Activated CD4-positive, alpha-beta T cell treated with anti-CD3 and anti-CD28 coated beads for 36 hours (primary cell): ENCODE measurements at places on chromosomes 2 and 18. TPM values are rescaled to one million over a fixed set of nuclear protein-coding genes. Genes with fewer than 3 reads are reported as not detected.

DNA sequence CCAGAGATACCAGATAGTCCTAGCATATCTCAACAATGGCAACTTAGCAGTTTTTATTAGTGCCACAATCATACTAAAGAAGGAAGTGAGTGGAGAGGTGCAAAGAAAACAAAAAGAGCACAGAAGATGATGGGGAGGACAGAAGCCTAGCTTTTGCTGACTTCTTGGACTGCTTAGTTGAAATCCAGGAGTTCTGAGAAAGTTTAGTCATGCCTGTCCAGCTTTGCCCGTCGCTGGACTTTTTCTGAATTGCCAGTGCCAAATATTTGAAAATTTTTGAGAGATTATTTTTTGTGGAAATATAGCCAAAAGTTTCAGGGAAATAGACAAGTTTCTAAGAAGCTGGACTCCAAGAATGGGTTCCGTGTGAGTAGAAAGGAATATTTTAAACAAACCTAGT lies 558.7 kb upstream of the TNP1 start:
- H3K36me3 ChIP-seq: no peaks in the 10 kb centered on the region
- peaks cover 5% of the 10 kb centered on the region for H3K27me3 ChIP-seq
- H3K4me3 ChIP-seq: no peak overlapping the region
- no peak overlapping the region for H3K27ac ChIP-seq
- H3K4me1 ChIP-seq: no peaks in the 10 kb centered on the region

GRCh38 chr18:54702686-54703085 lies 111.6 kb downstream of the DYNAP start:
- no peaks in the 10 kb centered on the region for H3K4me1 ChIP-seq
- H3K36me3 ChIP-seq: no peaks in the 10 kb centered on the region
- no peak overlapping the region for H3K4me3 ChIP-seq
- DNase-seq: no peak

GRCh38 chr2:12076810-12077209 lies 330.4 kb downstream of the LPIN1 start:
- H3K4me3 ChIP-seq: no peak overlapping the region
- peaks cover 18% of the 10 kb centered on the region for H3K4me1 ChIP-seq
- DNase-seq: peak; percentile 9
- no peak overlapping the region for H3K27ac ChIP-seq
- H3K27me3 ChIP-seq: peaks cover 2% of the 10 kb centered on the region

DNA sequence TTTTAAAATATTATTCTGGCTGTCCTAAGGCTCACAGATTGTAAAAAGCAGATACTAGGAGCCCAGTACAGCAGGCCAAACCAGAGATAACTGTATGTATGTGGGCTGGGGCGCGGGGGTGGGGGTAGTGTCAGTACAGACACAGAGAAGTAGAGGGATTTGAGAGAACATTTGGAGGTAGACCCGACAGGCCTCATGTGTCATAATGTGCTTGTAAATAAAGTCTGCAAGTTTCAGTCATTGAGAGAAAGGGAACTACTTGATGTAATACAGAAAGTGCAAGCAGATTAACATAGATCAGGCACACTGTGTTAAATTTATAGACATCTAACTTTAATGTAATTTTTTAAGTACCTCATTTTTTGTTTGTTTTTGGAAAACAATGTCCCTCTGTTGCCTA lies 7.4 kb upstream of the POLI start:
- H3K27me3 ChIP-seq: no peaks in the 10 kb centered on the region
- peaks cover 54% of the 10 kb centered on the region for H3K4me1 ChIP-seq
- no peaks in the 10 kb centered on the region for H3K36me3 ChIP-seq
- peak overlapping the region; percentile 52 for H3K4me3 ChIP-seq
- peak; percentile 82 for DNase-seq

- no peaks in the 10 kb centered on the region for H3K27me3 ChIP-seq
- peaks cover 7% of the 10 kb centered on the region for H3K4me1 ChIP-seq
Observed at GRCh38 chr2:171712051-171712450, 24.8 kb downstream of the DYNC1I2 start.

DNA sequence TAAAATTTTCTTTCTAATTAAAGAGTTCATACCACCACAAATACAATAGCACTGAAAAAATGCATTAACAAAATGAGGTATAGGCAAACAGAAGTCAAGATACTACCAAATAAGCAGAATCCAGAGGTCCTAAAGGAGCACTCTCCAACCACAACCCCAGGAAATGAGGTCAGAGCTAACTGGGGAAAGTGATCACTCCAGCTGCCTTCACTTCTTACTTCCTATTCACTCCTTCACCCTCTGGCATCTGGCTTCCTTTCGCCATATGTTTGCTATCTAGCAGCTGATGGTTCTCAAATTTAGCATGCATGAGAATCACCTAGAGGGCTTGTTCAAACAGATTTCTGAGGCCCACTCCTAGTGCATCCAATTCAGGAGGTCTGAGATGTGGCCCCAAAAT lies 212.6 kb upstream of the ACVR2A start:
- no peak overlapping the region for H3K27ac ChIP-seq
- no peak overlapping the region for H3K4me3 ChIP-seq
- no peaks in the 10 kb centered on the region for H3K36me3 ChIP-seq
- H3K27me3 ChIP-seq: no peaks in the 10 kb centered on the region
- peaks cover 52% of the 10 kb centered on the region for H3K4me1 ChIP-seq

DNA sequence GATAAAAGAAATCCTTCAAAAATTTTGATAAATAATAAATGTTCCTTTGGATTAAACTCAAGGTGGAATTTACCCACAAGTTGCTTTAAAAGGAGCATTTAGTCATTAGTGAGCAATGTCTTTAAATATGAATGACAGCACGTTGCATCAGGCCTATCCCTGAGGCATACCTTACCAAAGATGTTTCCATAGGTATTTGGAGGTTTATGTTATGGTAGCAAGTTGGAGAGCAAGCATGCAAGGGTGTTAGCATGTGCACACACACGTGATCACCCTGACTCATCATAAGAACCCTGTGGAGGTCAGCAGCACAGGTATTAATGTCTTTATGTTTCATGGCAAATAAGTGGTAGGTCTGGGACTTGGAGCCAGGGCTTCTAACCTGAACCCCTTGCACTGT lies 159.9 kb downstream of the ACTR3 start:
- no peak for DNase-seq
- no peak overlapping the region for H3K27ac ChIP-seq
- H3K4me3 ChIP-seq: no peak overlapping the region
- no peaks in the 10 kb centered on the region for H3K4me1 ChIP-seq
- H3K36me3 ChIP-seq: no peaks in the 10 kb centered on the region

- H3K4me1 ChIP-seq: no peaks in the 10 kb centered on the region
- H3K4me3 ChIP-seq: no peak overlapping the region
Observed at GRCh38 chr2:109659396-109660045, 45.4 kb downstream of the SOWAHC start.

DNA sequence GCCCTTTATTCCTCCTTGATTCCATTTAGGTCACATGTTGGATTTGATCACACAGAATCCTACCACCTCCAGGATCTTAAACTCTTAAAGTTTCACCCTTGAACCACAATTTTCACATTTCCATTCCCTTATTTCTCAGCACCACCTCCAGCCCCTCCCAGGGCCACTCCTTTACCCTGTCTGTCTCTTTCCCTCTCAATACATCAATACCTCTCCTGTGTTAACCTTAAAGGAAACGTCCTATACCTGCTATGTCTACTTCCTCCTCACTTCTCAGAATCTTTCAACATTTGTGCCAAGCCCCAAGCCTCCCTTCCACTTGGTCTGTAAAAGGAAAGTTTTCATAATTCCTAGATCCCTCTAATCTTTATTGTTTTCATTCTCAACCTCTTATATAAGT lies 158.8 kb downstream of the BAZ2B start:
- no peaks in the 10 kb centered on the region for H3K36me3 ChIP-seq
- H3K4me3 ChIP-seq: no peak overlapping the region
- H3K4me1 ChIP-seq: peaks cover 17% of the 10 kb centered on the region
- no peaks in the 10 kb centered on the region for H3K27me3 ChIP-seq
- no peak overlapping the region for H3K27ac ChIP-seq
- DNase-seq: no peak

Gene IKZF2
- 8.3 TPM for total RNA-seq

Gene HRH4
- total RNA-seq: 0.16 TPM

Gene CCDC178
- total RNA-seq: not detected

Gene POTEC
- not detected for total RNA-seq
